Effector CD4-positive, alpha-beta T cell (primary cell): ENCODE measurements at places on chromosomes 1 and 21.

DNA sequence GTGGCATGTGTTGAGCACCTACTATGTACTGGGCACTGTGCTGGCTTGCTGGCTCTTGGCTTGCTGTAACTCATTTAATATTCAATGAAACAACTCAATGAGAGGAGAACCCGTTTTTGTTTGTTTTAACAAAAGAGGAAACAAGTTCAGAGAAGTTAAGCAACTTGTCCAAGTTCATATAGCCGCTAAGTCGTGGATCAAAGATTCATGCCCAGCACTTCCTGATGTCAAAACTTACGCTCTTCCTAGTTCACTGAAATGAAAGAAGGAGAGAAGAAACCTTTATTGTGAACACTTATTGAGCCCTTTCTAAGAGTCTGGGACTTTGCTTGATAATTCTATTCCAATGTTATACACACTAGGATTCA, 475.9 kb downstream of the PTPRU start:
- DNase-seq, result no peak

GRCh38 chr1:85048296-85049064, at the start of gene MCOLN3:
Gene MCOLN3, minus strand, starts transcription at chr1:85048500. Its CDS starts 3,140 bp downstream, at chr1:85045360.
- DNase-seq, result no peak

DNA sequence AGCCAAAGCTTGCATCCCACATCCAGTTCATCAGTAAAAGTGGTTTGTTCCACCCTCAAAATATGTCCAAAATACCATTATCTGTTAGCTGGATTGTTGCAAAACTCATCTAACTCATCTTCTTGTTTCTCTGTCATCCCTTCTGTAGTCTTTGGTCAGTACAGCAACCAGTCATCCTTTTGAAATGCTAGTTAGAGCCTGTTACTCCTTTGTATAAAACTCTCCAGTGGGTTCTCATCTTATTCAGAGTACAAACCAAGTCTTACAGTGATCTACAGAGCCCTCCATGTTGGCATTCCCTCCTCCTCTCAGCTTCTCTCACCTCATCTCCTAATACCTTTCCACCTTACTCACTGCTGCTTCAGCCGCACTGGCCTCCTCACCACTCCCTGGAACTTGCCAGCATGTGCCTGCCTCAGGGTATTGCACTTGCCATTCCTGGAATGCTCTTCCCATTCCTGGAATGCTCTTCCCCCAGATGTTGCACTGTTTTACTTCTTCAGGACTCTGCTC, 70.6 kb downstream of the LAMC1 start:
- no peak for DNase-seq

- DNase-seq, result no peak
Measured at GRCh38 chr1:180154003-180154324, 705 bp upstream of the QSOX1 start.

DNA sequence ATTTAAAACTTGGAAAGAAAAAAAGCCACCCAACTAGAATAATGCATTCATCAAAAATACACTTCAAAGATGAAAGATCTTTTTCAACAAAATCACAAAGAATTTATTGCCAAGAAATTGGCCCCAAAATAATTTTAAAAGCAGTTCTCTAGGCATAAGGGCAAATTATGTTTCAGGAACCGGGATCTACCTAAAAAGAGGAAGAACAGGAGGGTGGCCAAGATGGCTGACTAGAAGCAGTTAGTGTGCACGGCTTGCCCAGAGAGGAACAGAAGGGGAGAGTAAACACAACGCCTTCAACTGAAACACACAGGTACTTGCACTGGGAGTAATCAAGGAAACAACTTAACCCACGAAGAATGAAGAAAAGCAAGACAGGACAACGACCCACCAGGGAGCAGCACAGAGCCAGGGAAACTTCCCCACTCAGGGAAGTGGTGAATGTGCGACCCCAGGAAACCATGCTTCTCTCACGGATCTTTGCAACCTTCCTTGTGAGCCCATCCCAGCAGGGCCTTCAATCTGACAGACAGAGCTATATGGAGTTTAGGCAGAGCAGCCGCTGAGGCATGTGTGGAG, 46.1 kb downstream of the ACKR1 start:
- DNase-seq, result no peak

DNA sequence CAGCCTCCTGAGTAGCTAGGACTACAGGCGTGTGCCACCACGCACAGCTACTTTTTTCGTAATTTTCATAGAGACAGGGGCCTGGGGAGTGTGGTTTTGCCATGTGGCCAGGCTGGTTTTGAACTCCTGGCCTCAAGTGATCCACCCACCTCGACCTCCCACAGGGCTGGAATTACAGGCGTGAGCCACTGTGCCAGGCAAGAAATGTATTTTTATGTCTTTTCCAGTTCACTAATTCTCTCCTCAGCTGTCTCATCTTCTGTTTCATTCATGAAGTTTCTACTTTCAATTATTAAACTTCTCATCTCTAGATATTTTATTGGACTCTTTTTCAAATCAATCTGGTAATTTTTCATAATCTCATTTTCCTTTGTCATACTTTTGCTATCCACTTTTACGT, 72.1 kb upstream of the DISP3 start:
- DNase-seq, result no peak

DNA sequence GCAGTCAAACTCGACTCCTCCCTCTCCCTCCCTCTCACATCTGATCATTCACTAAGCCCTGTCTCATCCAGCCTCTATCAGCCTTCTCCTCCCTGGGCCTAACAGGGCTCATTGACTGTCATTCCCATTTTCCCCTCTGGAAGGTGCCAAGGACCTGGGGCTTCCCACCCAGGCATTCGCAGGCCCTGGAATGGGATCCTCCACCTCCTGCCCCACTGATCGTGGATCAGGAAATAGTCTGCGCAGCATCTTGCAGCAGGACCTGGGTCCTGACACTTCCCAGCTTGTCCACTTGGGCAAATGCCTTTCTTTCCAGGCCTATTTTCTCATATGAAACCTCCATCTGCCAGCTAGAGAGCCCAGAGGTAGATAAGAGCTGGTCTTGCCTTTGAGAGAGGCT, 71.2 kb upstream of the ZC3H12A start:
- no peak for DNase-seq

- DNase-seq, result no peak
Measured at GRCh38 chr1:197615693-197616011, 159.6 kb downstream of the DENND1B start.

DNA sequence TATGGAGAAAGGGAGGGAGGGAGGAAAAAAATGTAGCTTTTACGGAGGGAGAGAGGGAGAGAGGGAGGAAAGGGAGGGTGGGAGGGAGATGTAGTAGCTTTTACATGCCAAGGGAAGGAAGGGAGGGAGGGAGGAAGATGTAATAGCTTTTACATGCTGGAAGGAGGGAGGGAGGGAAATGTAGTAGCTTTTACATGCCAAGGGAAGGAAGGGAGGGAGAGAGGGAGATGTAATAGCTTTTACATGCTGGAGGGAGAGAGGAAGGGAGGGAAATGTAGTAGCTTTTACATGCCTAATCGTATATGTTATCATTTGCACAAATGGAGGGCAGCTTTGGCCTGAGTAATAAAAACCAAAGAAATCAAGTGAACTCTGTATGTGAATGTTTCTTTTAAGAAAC, 35.6 kb downstream of the EEIG2 start:
- DNase-seq, result no peak

- DNase-seq, result no peak
Measured at GRCh38 chr1:165387505-165387904, 31.0 kb upstream of the LMX1A start.

- DNase-seq, result no peak
Measured at GRCh38 chr1:160063176-160063575, 6.8 kb downstream of the KCNJ10 start.

DNA sequence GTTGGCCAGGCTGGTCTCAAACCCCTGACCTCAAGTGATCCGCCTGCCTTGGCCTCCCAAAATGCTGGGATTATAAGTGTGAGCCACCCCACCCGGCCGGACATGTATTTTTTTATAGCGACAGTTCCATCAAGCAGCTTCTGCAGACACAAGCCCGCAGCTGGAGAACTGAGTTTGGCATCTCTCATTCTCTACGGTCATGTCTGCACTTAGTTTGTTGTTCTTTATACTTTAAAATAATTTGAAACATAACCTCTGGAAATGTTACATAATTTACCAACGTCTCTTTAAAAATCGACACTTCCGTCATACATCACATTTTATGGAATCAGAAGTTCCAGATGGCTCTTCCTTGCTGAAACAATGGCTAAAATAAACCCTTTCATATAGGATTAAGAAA, 183.6 kb downstream of the DYRK1A start:
- DNase-seq, result no peak

- DNase-seq, result no peak
Measured at GRCh38 chr1:209704584-209704983, at the start of gene HSD11B1. Gene HSD11B1, plus strand, starts transcription at chr1:209704846. Its CDS starts 97 bp downstream, at chr1:209704943.

DNA sequence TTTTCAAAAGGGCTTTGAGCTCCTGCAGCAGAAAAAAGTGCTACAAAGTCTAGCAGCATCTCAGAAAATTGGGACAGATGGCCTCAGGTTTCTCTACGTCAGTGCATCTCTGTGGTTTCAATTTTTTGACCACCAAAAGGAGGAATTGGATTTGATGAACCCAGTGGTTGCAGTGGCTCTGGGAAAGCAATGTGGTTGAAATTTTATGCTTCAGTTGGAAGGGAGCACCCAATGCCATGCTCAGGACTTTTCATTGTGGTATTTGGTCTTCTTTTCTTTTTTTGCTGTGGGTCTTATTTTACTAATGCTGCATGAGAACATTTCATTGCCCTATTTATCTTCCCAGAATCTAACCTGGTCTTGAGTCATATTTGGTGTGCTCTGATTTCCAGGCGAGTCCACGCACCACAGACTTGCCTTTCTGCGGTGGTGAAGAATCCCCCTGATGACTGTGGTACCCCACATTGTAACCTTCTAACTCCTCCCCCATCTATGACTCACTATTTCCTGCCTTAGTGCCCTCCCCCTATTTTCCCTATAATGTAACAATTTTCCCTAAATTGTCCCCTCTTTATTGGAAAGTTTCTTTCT, 56.7 kb downstream of the S1PR1 start:
- peak; percentile 44 for DNase-seq

GRCh38 chr1:227934476-227935313, 13.0 kb downstream of the WNT9A start:
- DNase-seq, result no peak
